Right ventricle myocardium inferior (tissue), 1 donor: ENCODE measurements at places on chromosomes 16 and 17. TPM values are rescaled to one million over a fixed set of nuclear protein-coding genes. Genes with fewer than 3 reads are reported as not detected.
A peak's percentile ranks its signal among the peaks of the same experiment; 100 is the strongest.

IGF2BP1 gene
- total RNA-seq, result not detected

FGF11 gene
- total RNA-seq, result 11.7 TPM

ITGB3 gene
- total RNA-seq, result 3.8 TPM

KNOP1 gene
- total RNA-seq, result 8.4 TPM

NPIPA3 gene
- 1.4 TPM for total RNA-seq

ARHGAP44 gene
- 8.6 TPM for total RNA-seq

ACSM3 gene
- total RNA-seq, result 9.4 TPM

SRCIN1 gene
- 1.4 TPM for total RNA-seq

PRSS22 gene
- not detected for total RNA-seq

FOXL1 gene
- total RNA-seq, result 0.60 TPM

TBC1D3B gene
- total RNA-seq, result 4.0 TPM

C16orf92 gene
- not detected for total RNA-seq

PARD6A gene
- 3.7 TPM for total RNA-seq

COTL1 gene
- total RNA-seq, result 18.4 TPM

GRCh38 chr17:18919963-18920362 lies 32.0 kb upstream of the SLC5A10 start:
- DNase-seq, result no peak

DNA sequence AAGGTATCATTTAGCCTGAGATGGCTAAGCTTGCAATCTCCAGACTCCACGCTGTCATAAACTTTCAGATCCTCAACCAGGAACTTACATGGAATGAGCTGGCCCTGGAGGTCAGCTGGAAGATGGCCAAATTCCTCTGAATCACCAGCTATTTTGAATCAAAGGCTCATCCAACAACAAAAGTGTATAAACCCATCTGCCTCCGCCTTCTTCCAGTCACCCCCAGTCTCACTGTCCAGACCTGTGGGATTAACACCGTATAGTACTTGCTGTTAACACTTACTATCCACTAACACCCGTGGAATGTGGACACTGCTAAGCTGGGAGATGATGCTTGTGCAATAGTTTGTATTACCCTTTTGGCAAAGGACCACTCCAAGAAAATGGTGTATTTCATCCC lies 1.9 kb upstream of the LCMT1 start:
- DNase-seq, result no peak

DNA sequence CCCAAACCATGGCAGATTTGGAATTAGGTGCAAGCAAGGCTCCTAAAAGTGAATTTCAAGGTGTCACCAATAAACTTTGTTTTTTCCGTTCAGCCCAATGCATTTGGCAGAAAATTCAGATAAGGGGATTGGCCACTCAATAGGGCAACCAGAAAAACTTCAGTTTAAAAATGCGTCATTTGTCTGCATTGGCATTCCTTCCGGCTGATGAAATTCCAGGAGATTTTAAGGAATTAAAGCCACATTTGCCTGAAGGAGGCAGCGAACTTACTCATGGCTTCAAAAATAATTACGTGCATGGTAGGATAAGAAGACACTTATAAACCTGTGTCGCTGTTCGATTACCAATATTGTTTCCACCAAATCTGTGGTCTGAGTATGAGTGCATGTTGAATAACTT lies 151.9 kb downstream of the SALL1 start:
- DNase-seq, result no peak

DNA sequence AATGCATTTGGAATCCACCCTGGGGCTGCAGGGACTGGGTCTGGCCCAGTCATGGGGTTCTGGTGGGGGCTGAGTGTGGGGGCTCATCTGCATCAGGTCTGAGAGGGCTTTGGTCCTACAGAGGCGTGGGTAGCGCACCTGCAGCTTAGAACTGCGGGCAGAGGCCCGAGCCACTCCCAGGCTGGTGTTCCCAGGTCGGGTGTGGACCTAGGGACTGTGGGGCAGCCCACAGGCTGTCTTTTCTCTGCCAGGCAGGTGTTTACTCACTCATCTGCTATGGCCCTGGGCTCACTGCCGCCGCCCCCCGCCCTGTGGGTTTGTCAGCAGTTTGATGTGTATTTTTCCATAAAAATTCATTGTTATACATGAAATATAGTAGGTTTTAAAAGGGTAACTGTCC lies 27.0 kb upstream of the DOC2B start:
- no peak for DNase-seq

DNA sequence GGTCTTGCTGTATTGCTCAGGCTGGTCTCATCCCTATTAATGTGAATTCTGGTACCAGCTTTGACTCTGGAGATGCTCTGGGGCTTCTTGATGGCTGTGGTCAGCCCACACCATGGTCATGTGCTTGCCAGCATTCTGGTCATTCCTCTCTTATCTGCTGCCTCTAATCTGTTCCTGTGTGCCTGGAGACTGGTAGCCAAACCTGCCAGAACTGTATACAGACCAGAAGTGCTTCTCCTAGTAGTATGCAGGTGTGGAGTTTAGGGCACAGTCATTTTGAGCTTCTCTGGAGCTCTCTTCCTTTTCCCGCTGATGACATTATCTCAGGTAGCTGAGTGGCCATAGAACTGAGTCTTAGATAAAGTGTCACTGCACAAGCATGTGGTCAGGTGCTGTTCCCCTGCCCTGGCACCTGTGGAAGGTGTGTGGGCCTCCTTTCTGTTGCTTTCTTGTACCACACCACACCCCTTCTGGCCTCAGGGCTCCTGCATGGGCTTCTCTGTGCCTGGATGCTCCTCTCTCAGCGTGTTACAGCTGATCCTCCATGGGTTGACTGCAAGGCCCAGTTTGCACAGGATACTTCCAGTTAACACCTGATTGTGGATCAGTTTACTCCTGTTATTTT lies 162.7 kb downstream of the SPECC1 start:
- no peak for DNase-seq

- peak; percentile 65 for DNase-seq
Measured at GRCh38 chr17:81380666-81381518, 14.4 kb upstream of the BAHCC1 start.

GRCh38 chr16:89408315-89408714 lies 82.0 kb downstream of the ANKRD11 start:
- DNase-seq, result no peak

DNA sequence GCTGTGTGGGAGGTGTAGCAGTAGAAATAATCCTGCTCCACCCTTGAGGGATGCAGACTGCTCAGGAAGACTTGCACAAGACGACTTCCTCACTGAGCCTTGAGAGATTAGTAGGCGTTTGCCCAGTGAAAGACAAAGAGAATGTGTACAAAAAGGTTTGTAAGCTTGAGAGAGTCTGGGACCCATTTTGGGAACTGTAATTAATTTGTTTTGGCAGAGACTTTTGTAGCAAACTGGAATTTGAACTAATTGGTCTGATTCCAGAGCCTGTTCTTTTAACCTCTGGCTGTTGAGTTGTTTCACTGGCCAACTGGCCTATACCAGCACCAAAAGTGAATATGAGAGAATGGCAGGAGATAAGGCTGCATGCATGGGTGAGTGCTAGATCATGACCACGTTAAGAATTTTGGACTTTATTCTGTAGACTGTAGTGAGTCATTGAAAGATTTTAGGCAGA lies 75.5 kb downstream of the AATF start:
- no peak for DNase-seq

- no peak for DNase-seq
Measured at GRCh38 chr17:77003699-77004098, 135.5 kb downstream of the MGAT5B start.

DNA sequence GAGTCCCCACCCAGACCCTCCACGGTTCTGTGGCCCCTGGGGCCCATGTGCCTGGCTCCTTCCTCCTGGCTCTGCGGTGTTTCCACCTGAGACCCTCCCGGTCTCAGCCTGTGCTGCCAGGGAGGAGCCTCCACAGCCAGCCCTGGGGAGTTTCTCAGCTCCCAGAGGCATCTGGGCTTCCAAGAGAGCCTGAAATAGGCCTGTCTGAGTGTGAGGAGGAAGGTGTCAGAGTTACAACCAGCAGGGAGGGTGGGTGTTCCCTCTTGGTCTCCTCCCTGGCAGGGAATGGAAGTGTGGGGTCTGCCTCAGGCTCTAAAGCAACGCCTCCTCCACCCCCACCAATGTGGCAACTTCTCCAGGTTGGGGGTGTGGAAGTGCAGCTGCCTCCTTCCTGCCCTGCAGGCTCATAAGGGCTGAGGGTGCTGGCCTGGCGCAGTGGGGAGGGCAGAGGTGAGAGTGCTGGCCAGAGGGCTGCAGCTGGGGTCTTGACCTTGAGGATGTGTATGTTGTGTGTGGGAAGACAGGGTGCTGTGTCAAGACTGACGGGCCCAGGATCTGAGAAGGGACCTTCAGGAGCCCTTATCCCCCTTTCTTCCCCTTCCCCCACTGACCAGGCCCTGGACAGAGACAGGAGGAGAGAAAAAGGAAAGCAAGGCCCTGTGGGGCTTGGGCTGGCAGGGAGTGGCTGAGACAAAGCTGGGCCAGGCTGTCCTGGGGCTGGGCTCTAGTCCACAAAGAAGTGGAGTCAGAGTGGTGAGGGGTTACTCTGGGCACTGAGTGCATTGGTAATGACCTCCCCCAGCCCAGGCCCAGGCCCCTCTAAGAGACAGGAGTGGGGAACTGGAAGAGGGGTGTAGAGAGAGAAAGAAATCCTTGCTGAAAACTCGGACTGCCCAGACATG lies 2.4 kb downstream of the CYGB start:
- DNase-seq, result peak; percentile 57

DNA sequence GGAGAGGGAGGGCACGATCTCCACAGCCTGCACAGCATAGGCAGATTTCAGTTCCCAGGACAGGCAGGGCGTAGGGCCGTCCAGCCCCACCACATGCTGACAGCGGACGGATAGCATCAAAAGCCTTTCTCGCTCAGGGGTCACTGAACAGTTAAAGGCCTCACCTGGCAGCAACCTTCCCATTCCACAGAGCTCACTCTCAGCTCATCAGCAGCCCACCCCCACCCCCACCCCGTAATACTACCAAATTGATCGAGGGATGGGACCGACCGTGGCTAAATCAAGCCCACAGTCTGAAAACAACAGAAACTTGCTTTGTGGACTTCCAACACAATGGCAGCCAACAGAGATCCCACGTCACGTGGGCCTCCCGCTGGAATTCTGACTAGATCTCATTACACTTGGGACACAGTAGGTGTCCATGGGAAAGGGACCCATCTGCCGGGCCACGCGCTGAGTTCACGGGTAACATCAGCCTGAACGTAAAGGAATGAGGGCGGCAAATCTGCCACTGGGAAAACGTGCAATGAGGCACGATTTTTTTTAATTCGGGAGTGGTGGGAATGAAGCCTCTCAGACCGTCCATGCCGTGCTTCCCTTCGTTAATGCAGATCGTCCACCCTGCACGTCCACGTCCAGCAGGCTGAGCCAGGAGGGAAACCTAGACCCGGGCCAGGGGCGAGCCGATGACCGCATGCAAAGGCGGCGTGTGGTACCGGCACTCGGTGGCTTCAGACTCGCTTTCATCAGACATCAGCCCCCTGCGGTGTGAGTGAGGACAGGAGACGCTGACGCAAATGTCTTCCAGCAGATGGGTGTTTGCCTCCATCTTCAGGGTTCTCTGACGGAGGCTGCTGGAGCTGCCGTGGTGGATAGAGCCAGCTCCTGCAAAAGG lies 92.1 kb downstream of the TBC1D16 start:
- DNase-seq, result peak; percentile 68

DNA sequence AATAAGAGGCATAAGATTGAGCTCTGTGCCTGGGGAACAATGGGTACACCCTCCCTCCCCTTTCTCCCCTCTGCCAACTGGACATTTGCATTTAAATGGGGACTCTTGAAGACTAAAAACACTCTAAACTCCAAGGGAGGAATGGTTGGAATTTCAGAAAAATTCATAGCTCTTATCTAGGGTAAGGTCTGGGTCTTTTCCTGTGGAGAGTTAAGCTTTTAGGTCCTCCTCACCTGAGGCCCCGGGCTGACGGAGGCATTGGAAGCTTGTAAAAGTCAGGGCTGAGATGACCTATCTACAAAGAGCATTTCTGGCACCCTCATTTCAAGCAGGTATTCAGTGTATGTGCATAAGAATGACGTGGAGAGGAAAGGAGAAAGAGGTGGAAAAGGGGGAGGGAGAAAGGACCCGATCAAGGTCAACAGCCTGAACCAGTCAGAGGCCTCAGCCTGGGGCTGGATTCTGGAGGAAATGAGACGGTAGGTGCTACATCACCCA lies 78.0 kb downstream of the RAP1GAP2 start:
- no peak for DNase-seq

DNA sequence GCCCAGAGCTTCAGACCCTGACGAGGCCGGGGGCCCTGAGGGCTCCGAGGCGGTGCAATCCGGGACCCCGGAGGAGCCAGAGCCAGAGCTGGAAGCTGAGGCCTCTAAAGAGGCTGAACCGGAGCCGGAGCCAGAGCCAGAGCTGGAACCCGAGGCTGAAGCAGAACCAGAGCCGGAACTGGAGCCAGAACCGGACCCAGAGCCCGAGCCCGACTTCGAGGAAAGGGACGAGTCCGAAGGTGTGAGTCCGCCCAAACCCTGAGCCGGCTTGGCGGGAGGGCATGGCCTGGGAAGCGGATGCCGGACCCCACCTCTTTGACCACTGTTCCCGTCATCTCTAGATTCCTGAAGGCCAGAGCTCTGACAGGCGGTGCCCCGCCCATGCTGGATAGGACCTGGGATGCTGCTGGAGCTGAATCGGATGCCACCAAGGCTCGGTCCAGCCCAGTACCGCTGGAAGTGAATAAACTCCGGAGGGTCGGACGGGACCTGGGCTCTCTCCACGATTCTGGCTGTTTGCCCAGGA lies 4.4 kb downstream of the NOL3 start:
- DNase-seq, result no peak

GRCh38 chr17:7167832-7168231 lies 11.3 kb downstream of the ASGR1 start:
- no peak for DNase-seq

GRCh38 chr17:50505591-50506130 lies 2.6 kb upstream of the MYCBPAP start:
- no peak for DNase-seq

GRCh38 chr17:68384941-68385340 lies 72.4 kb downstream of the WIPI1 start:
- no peak for DNase-seq

- DNase-seq, result no peak
Measured at GRCh38 chr17:69815406-69815805, 259.6 kb upstream of the KCNJ16 start.

DNA sequence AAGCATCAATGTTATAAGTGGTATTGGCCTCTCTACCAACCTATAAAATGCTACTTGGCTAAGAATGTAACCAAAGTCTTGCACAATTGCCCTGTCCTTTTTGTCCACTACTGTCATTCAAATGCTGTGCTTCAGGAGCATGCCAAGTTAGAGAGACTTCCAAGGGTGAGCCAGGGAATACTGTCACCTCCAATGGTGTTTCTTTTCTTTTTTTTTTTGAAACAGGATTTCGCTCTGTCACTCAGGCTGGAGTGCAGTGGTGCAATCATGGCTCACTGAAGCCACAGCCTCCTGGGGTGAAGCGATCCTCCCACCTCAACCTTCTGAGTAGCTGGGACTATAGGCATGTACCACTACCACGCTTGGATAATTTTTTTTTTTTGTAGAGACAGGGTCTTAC lies 43.7 kb upstream of the ERN1 start:
- DNase-seq, result no peak

- no peak for DNase-seq
Measured at GRCh38 chr17:44442806-44443205, 53.4 kb upstream of the ITGA2B start.

GRCh38 chr17:72761431-72761830 lies 331.1 kb downstream of the SLC39A11 start:
- DNase-seq, result no peak

GRCh38 chr16:28003021-28003865 lies 60.3 kb downstream of the GSG1L start:
- no peak for DNase-seq
